ENCODE measurements at places on chromosomes 13 and 19.

- DNase-seq, result no peak
Measured at GRCh38 chr19:54399189-54399588, 16.1 kb upstream of the TTYH1 start.

- no peak for DNase-seq
Measured at GRCh38 chr19:19040417-19040816, 7.0 kb downstream of the ARMC6 start.

- no peak for DNase-seq
Measured at GRCh38 chr19:14082675-14082960, 3.0 kb downstream of the C19orf67 start.

GRCh38 chr13:37173214-37173613, 67.8 kb upstream of the CSNK1A1L start:
- no peak for DNase-seq

- no peak for DNase-seq
Measured at GRCh38 chr13:81874681-81875661, 1534.0 kb upstream of the SPRY2 start.

DNA sequence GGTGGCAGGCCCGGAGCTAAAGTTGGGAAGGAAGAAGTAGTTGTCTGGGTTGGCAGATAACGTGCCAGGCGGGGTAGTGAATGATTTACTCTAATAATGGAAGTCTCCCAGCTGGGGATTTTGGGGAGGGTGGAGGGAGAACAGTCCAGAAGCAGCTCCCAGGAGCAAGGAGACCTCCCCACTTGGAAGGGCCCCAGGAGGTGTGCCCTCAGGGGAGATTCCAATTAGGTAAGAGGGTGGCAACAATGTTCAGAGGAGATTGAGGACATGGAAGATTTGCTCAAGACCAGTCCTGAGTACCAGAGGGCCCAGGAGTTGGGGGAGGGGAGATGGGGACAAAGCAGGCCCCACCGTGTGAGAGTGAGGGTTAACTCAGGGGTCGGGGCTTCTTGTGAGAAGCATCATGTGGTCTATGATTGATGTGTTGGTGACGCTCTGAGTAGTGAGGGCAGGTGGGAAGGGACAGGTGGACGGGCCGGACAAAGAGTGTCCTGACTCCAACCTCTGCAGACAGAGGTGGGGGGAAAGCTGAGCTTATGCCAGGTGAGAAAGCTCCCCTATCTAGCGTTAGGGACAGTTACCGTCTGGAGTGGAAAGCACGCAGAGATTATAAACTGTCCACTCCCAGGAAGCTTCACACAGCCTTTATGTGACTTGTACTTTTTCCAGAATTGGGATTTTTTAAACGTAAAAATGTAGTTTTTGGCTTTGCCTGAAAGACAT, 3.5 kb downstream of the SPINT2 start:
- DNase-seq, result no peak

DNA sequence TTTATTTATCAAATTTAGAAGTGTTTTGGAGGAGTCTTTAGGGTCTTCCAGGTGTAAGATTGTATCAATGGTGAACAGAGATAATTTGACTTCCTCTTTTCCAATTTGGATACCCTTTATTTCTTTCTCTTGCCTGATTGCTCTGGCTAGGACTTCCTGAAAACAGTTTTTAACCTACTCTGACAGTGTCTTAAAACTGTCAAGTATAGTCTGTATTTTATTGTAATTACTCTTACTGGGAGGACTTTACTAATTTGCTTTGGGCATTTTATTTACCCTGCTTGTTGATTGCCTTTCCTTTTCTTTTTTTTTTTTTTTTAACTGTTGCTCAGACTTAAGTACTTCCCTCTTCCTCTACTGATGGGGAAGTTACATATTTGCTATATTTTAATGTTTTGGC, 81.3 kb downstream of the URI1 start:
- DNase-seq, result no peak

- no peak for DNase-seq
Measured at GRCh38 chr19:21940684-21941083, 70.1 kb downstream of the ZNF208 start.

GRCh38 chr19:43503501-43504425, 783 bp downstream of the PHLDB3 start:
- peak; percentile 98 for DNase-seq

- no peak for DNase-seq
Measured at GRCh38 chr13:101053301-101054093, 362.8 kb downstream of the NALCN start.

DNA sequence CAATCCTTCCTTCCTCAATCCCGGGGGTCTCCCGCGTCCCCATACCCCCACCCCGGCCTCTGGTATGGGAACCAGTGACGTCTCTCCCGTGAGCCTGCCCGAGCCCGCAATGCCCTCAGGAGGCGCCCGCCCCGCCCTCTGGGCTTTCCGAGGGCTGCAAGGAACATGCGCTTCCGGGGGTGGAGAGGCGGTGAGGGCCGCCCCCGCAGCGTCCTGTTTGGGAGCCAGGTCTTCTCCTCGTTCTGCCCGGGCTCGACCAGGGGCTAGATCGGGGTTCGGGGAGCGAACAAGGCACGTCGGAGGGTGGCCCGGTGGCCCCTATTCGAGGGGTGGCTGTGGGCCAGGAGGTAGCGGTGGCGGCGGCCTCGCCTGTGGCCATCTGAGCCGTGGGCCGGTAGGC, 6.6 kb upstream of the TEX101 start:
- no peak for DNase-seq

DNA sequence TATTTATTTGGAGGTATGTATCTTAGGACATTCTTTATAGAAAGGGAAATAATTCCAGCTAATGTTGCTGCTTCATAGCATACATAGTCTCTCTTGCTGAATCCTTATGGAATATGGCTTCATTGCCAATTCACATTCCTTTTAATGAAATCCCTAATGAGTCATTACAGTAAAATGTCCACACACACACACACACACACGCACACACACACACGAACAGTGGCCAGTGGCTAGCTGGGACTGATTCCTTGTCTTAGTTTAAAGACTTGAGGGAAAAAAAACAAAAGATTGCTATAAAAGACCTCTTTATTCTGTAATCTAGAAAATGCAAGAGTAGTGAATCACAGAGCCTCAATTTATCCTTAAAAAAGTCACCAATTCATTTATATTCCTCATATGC, 301.6 kb downstream of the SLITRK6 start:
- DNase-seq, result no peak

- DNase-seq, result no peak
Measured at GRCh38 chr13:110277357-110277975, 29.5 kb downstream of the COL4A1 start.

DNA sequence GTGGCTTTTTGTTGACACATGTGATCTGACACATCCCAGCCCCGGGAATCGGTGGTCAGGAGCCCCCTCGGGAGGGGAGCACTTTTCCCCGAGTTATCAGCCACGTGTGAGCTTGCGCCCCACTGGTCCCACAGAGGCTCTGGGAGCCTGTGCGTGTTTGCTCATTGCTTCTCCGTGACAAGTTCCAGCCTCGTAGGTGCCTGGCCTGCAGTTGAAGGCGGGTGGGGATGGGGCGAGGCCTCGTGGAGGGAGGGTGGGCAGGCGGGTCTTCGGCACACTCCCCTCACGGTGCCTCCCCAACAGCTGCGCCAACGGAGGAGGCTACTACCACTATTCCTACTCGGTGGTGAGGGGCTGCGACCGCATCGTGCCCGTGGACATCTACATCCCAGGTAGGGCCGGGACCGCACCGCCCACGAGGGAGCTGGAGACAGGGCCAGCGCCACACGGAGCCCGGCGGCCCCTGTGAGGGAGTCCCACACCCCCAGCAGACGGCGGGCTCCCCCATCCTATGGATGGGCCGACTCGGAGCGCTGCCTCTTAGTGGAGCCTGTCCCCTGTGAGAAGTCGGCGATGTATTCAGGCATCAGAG, 8.3 kb downstream of the GAMT start:
- no peak for DNase-seq

DNA sequence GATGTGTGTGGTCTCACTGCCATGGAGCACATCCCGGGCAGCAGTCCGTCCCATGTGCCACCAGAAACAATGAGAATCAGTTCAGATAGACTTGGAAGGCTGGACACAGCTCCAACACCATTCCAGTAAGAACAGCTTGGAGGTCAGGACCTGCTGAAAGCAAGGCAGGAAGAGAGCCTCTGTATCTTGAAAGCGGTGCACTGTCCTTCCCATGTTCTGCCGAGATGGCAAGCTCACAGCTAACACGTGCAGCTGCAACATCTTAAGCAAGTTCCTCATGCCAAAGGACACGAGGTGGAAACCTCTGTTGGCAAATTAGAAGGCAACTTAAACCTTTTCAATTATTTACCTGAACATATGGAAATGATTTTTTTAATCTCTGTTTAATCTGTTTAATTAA, 175.4 kb downstream of the DLEU7 start:
- no peak for DNase-seq

GRCh38 chr13:109043636-109044035, 414.2 kb downstream of the MYO16 start:
- no peak for DNase-seq

DNA sequence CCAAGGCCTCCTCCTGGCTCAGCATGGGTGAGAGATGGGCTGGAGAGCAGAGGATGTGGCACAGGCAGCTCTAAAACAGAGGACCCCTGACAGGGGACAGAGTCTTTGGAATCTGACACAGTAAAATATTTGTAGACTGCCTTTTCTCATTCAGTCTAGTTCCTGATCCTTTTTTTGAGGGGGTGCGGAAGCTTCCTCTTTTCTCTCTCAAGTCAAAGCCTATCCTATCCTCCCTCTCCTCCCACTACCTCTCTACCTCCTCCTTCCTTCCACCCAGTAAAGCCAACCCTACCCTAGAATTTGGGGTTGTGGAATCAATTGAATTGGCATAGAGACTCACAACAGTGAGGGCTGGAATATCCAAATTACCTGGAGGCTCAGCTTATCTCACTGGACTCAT, 82.0 kb downstream of the TEX26 start:
- no peak for DNase-seq

DNA sequence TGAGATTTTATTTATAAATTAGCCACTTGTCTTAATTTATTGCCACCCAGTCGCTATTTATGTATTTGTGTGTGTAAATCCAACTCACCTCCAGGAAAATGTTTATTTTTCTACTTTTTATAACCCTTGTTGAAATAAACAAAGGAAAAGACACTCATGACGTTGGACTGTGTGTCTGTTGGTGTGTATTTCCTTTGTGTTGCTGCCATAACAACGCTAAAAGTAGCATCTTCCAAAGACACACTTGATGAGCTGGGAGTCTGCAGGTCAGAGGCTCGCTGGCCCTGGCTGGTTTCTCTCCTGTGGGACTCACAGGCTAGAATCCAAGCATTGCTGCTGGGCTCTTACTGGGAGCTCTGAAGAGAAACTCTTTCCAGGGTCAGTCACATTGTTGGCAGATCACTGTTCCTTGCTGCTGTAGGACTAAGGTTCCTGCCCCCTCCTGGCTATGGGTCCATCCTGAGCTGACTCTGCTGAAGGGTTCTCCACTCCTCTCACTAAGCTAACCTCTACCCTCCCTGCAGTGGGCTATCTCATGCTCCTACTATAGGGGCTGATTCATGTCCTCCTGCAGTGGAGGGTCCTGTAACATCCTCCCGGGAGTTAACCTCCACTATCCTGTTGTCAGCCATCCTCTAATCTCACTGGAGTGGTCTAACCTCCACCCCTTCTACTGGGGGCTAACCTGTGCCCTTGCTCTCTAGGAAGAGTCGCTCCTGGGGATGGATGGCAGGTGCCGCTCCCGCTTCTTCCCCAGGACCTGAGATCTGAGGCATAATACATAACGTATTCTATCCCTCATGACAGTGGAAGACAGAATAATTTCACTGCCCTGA, 2.1 kb downstream of the IFNL2 start:
- no peak for DNase-seq

- DNase-seq, result no peak
Measured at GRCh38 chr13:30431269-30431940, 9.1 kb downstream of the UBE2L5 start.

DNA sequence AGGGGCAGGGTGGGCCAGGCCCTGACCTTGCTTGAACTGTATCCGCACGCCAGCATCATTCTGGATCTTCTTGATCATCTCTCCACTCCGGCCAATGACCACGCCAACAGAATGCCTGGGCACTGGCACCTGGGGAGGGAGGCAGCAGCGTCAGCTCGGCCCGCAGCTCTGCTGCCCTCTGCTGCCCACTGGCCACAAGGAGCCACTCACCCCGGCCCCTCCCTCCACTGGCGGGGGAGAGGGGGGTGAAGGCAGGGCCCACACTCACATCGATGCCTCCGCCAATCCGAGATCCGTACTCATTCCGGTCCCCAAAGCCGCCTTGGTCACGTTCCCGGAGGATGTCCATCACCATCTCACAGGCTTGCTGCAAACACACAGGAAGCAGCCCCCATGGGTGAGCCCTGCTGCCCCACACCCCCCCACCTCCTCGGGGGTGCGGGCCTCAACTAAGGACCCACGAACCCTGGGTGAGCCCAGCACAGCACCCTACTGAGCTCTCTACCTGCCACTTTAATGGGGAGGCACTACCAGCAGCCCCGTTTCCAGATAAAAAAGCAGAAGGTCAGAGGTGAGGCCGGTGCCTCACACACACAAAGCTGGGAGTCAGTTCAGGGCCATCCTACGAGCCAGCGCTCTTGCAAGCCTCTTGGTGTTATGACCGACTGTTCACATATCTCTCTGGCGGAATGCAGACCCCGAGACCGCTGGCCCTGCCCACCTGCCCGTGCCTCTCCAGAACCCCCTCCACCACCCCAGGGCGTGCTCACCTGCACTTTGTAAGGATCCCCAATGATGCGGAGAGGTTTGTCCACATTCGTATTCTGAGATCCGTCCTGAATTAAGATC, 6.7 kb downstream of the KHSRP start:
- DNase-seq, result no peak

DNA sequence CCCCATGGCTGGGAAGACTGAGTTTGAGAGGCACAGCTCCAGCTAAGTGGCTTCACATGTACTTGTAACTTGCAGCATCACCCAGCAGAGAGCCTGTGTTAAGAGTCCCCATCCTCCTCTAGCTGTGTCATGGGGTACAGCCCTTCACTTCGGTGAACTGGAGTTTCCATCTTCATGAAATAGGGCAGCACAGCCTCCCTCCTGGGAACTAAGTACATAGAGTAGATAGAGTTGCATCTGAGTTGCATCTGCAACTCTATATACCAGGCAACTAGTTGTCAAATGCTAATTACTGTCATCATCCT, 1.2 kb downstream of the PRDX2 start:
- no peak for DNase-seq

DNA sequence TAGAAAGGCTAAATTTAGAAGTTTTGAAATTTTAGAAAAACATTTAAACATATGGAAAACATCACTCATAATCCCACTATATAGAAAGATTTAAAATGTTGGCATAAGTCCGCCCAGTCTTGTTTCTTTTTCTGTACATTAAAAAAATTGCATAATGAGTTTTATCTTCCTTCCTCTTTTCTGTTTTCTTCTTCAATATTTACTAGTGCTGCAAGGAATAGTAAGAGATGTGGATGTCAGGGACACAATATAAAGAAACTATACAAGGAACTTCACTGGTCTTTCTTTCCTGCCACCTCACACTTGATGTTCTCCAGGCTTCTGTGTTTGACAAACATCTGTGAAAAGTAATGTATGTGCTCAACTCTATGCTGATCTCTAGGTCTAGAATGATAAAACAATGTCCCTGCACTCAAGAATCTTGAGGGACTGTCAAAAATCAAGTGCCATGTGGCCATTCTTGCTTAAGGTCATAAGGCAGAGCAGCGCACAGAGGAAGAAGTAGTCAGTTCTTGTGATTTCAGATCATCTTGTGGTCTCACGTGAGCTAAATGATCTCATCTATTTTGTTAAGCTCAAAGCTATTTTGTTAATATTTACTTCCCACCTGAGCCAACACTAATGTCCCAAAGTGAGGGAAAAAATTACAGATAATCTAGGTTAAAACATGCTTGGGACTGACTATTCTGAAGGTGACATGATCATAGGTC, 186.9 kb upstream of the OBI1 start:
- DNase-seq, result no peak

- peak; percentile 21 for DNase-seq
Measured at GRCh38 chr19:3687774-3688706, 12.2 kb downstream of the PIP5K1C start.
